ENCODE measurements at places on chromosomes 12 and 14. TPM values are rescaled to one million over a fixed set of nuclear protein-coding genes. Genes with fewer than 3 reads are reported as not detected.

The USP44 gene
- total RNA-seq, result 0.69 TPM

DNA sequence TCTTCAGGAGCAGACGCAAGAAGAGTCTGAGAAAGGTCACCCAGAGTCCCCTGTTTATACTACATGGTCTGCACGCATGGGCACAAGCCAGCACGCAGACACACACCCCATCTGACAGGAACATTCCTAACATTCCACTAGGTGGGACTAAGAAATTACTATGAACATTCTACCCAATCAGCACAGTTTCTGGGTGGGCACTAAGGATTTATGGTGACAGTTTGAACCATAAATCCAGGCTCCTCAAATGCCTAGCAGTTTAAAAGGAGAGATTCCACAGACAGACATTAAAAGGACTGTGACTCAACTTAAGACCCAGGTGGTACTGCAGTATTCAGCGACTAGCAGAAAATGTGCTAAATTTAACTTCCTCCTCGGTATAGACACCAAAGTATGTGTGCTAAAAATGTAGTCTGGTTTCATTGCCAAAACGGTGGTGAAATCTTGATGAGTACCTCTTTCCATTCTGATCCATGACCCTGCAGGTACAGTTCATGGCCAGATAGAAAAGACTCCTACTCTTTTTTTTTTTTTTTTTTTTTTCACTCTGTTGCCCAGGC is 16.2 kb downstream of the ABHD4 start:
- no peak for DNase-seq

The DYNC1H1 gene
- 413 TPM for total RNA-seq

DNA sequence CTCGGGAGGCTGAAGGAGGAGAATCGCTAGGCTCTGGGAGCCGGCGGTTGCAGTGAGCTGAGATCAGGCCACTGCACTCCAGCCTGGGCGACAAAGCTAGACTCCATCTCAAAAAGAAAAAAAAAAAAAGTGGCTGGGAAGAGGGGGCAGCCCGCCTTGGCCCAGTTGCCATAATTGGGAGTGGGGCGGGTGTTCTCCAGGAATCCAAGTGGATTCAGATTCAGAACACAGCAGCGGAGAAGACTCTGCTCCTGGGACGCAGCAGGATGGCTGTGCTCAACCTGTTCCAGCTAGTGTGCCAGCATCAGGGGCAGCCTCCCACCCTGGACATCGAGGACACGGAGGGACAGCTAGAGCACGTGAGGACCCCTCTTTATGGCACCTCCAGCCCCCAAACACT is 5.5 kb downstream of the CFAP73 start:
- no peak for DNase-seq

DNA sequence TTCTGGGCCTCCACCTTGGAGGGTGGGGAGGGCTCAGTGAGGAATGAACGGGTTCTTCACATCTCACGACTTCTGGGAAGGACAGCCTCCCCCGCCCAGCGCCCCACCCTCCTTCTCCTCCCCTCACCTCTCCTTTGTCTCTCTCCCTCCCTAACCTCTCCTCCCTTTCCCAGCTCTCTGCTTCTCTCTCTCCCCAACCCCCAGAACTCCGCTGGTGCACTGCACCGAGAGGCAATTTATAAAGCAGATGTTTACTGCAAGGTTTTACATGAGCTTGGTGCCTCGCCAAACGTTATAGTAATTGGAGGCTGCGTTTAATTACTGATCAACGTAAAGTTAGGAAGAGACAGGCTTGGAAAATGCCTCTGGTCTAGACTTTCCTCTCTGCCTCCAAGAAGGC is 42.9 kb upstream of the FAM222A start:
- DNase-seq, result no peak

GRCh38 chr12:29460082-29460481 is 37.4 kb downstream of the OVCH1 start:
- no peak for DNase-seq

The IQSEC3 gene
- 4.2 TPM for total RNA-seq

The TAS2R19 gene
- total RNA-seq, result 3.1 TPM

- peak; percentile 66 for DNase-seq
Observed at GRCh38 chr14:23577710-23578392, 739 bp downstream of the JPH4 start.

DNA sequence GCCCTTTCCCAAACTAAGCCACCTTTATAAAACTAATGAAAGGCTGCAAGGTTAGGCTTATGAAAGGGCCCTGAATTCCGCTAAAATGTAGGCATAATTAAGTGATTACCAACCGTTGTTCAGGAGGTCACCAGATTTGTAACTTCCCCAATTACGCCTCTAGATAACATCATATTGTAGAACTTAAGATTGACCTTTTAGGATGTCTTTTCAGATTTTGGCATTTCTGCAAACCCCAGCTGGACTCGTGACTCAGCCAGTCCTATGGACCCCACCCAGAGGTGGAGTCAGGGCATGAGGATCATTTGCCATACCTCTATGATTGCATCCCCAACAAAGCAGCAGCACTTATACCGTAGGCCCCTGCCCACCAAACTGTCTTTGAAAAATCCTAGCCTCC is 3.7 kb upstream of the LPCAT3 start:
- no peak for DNase-seq

DNA sequence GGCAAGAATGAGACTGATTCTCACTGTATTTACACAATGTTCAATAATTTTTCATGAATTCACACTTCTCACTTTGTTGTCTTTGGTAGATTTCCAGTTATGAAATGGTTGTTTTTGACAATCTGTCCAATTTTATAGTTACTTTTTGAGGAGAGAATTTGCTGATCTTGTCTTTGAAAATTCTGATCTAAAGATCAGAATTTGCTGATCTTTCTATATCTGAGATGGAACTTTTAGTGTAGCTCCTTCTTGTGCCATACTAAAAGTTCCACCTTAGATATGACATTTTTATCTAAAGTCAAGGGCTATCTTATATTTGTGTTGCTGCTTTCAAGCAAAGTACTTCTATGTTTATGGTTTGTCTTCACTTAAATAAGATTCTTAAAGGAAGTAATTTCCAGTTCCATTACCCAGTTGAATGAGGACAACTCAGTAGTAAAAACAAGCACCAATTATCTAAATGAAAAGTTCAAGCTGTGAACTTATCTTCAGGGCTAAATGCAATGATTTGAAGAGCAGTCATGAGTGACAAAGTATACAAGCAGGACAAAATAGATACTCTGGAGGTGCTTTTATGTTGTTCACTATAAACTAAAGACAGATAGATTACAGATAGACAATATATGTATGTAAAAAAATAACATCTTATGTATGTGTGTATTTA is 76.4 kb upstream of the FOXG1 start:
- DNase-seq, result no peak

GRCh38 chr12:8780389-8780788 is 42.0 kb upstream of the A2ML1 start:
- no peak for DNase-seq

The GCH1 gene
- total RNA-seq, result 29.6 TPM

The FAM181A gene
- not detected for total RNA-seq

DNA sequence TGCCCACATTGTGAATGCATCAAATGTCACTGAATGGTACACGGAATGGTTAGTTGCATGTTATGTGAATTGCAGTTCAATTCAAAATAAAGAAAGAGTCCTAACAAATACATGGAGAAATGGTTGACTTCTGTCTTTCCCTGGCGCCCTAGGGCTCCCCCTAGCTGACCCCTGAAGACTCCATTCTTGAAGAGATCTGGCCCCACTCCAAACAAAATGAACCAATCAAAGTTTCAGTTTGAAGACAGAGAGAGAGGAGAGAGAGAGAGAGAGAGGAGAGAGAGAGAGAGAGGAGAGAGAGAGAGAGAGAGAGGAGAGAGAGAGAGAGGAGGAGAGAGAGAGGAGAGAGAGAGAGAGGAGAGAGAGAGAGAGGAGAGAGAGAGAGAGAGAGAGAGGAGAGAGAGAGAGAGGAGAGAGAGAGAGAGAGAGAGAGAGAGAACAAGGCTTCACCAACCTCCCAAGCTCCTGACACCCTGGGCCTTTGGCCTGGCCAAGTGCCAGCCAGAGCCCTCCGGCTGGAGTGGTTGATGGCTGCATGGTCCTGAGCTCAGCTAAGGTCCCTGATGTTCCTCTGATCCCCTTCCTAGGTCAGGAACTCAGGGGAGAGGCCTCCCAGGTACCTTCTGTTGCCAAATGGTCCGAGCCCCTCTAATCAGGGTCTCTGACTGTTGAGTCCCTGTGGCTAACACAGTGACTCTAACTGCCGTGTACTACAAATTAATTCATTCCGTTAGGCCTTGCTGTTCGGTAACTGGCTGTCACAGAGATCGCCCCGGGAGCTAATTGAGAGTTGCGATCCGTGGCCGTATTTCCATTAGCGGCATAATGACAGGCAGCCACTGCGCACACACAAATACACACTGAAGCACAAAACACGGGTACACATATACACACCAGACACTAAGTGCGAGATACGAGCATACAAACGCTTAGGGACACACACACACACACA is 188.8 kb downstream of the ESRRB start:
- DNase-seq, result no peak

The C14orf180 gene
- not detected for total RNA-seq

The FLRT2 gene
- total RNA-seq, result 127 TPM

DNA sequence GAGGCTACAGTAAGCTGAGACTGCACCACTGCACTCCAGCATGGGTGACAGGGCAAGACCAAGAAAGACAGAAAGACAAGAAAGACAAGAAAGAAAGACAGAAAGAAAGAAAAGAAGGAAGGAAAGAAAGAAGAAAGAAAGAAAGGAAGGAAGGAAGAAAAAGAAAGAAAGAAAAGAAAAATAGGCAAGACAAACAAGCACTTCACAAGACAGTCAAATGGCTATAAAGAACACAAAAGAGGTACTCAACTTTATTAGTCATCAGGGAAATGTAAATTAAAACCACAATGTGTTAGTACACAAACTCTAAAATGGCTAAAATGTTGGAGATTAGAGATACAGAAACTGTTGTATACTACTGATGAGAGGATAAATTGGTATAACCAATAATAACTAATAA is 6.6 kb downstream of the ATXN3 start:
- DNase-seq, result no peak

DNA sequence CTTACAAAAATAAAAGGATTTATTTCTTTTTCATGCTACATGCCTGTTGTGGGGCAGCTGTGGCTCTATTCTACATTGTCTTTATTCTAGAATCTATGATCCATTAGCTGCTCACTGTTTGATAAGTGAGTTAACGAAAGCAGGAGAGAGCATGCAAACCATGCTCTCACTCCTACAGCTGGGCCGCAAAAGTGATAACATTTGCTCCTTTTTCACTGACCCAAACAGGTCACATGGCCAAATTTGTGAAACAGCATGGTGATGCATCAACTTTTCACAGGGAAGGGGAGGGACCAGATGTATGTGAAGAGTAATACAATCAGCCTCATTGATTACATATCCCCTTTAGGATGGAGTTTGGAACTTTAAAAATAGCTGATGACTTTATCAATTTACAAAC is 456.9 kb upstream of the SYT1 start:
- DNase-seq, result no peak

The BHLHE41 gene
- total RNA-seq, result 5.8 TPM

The SRRM4 gene
- 1.4 TPM for total RNA-seq

GRCh38 chr14:55028066-55028465 is 1.0 kb downstream of the SOCS4 start:
- DNase-seq, result no peak

GRCh38 chr14:61329478-61330051 is 8.2 kb downstream of the PRKCH start:
- no peak for DNase-seq

The GNPTAB gene
- total RNA-seq, result 39.0 TPM

GRCh38 chr14:57486767-57487379 is 6.8 kb downstream of the CCDC198 start:
- DNase-seq, result no peak

DNA sequence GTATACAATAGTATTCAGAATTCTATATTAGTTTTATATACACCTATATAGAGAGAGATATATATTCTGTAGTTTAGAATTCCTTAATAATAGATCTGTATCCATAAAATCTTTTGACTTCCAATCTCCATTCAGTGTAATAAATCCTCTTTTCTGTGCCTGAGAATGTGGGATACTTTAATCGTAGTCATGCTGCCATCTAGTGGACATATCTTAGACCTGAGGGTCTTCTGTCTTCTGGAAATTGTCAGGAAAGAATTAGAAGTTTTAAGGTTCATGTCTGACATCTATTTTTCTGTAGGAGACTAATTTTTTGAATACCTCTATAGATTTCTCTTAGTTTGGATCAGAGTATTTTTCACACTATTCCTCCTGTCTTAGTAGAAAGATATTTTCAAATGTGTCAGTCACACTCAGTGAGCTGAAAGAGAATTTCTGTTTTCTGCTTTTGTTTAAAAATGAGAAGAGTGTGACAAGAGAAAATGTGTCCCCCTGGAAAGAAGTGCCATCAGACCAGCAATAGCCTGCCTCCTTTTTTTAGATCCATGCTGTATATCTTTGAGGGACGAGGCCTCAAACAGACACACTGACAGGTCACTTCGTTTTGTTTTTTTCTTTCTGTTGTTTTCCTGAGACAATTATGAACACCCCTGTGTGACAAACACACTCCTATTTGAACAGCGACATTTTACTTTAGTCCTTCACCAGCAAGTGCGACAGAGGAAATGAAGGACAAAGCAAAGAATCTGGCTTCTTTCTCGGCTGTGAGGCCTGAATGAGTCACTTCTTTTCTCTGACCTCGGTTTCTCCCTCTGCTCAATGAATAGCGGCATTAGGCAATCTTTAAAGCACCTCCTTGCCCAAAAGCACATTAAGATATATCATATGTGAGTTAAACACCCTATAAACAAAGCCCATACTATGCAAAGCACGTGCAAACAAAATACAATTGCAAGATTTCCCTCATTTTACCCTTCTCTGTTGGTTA is 96.3 kb downstream of the GALC start:
- no peak for DNase-seq

GRCh38 chr12:69406217-69406616 is 46.7 kb downstream of the YEATS4 start:
- no peak for DNase-seq

DNA sequence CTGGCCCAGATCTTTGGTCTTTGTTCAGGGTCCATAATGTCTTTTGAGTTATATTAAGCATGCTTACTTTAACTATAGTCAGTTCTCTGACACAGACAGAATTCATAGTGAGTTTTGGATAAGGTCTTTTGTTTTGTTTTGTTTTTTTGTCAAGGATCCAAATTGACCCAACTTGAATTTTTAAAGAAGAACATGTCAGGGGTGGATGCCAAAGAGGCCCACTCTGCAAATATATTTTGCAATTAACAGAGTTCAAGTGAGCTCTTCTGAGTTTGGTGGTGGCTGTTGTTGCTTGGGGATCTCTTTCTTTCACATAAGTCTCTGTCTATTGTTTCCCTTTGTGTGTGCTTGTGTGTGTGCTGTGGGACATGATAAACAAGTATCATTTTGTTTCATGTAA is 34.4 kb upstream of the PMCH start:
- no peak for DNase-seq

The RNF34 gene
- total RNA-seq, result 44.3 TPM

The CAPZA3 gene
- total RNA-seq, result not detected

- DNase-seq, result no peak
Observed at GRCh38 chr14:78029601-78030372, 140.4 kb upstream of the NRXN3 start.

- DNase-seq, result no peak
Observed at GRCh38 chr14:22303589-22304195, 285.3 kb downstream of the DAD1 start.
